AG20443 (cell line): ENCODE measurements at places on chromosomes 7 and 10.

DNA sequence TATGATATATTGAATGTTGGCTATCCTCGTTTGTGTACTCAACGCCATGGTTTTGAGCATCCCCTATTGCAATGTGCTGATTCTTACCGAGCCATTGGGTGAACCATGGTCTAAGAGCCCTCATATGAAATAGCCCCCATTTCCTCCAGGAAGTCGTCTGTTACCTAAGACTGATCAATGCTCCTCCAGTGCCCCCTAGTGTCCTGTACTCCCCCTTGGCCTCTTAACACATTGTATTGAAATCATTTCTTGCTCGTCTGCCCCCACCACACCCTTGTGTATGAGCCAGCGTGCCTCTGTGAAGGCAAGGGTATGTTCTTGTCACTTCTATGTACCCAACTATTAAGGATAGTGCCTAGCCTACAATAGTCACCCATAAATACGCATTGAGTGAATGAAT lies 11.2 kb upstream of the SLC35B4 start:
- peak; percentile 43 for DNase-seq

DNA sequence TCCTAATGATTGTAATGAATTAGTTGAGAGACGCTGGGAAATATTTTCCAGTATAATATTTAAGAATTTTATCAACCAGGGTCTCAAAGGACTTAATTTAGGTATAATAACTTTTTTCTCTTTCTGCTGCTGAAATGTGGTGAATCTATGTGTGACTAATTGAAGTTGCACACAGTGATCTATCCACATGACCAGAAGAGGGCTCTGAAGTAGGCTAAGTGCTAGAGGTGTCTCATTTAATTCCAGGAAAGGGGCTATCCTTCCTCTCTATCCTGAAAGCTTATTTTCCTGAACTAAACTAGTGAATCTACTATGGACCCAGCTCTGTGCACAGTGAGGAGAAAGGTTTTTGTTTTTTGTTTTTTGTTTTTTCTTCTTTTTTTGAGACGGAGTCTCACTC lies 294.4 kb upstream of the MYO3A start:
- DNase-seq, result no peak

- no peak for DNase-seq
These were observed 92.4 kb downstream of the TMEM106B start for GRCh38 chr7:12303495-12303894.

GRCh38 chr7:74479961-74480829 lies 26.5 kb downstream of the GTF2IRD1 start:
- DNase-seq, result peak; percentile 92

- DNase-seq, result no peak
These were observed 260.5 kb downstream of the PRPF18 start for GRCh38 chr10:13847201-13847631.

GRCh38 chr10:133420028-133420427 lies 4.4 kb downstream of the SPRN start:
- DNase-seq, result no peak

DNA sequence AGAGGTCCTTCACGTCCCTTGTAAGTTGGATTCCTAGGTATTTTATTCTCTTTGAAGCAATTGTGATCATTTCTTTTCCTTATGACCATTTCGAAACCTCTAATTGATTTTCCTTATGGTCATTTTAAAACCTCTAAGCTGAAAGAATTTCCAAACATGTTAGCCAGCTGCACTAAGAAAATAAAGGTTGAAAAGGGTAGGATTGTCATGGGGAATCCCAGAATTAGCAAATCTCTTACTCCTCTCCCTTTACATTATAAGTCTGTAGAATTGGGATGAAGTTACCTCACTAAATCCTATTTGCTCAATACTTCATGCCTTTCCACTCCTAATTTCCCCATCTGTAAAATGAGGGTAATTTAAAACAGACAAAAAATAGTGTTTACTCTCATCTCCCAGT lies 79.5 kb downstream of the FAM185A start:
- no peak for DNase-seq

GRCh38 chr10:62690703-62691102 lies 113.8 kb upstream of the ADO start:
- no peak for DNase-seq

- peak; percentile 92 for DNase-seq
These were observed at the start of gene PRKG1 for GRCh38 chr10:51074238-51075028. TSS of gene PRKG1 (plus strand) at chr10:51074487.

GRCh38 chr10:62727934-62728333 lies 76.6 kb upstream of the ADO start:
- DNase-seq, result no peak

DNA sequence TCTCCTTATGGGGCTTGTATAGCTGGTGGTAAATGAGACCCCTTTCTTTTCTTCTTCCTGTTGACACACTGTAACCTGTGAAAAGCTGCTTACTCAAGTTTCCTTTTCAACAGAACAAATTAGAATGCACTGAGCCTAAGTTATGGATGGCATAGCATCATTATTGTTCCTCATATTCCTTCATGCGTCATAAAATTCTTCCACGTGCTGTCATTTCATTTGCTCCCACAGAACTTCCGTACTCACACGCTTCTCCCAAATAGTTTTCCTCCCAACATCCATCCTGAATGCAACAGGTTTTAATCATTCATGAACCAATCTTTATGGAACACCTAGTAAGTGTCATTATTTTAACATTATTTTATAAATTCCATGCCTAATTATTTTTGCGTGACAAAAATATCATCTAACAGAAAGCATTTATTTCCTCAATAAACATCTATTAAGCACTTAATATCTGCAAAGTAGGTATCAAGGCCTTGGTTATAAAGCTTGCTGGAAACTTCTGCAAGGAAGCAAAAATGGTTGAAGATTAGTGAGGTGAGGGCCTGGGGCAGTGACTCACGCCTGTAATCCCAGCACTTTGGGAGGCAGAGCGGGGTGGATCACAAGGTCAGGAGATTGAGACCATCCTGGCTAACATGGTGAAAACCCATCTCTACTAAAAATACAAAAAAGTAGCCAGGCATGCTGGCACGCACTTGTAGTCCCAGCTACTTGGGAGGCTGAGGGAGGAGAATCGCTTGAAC lies 18.9 kb upstream of the SEPTIN7 start:
- no peak for DNase-seq

- no peak for DNase-seq
These were observed 68.4 kb downstream of the SLIT1 start for GRCh38 chr10:97117372-97117771.

DNA sequence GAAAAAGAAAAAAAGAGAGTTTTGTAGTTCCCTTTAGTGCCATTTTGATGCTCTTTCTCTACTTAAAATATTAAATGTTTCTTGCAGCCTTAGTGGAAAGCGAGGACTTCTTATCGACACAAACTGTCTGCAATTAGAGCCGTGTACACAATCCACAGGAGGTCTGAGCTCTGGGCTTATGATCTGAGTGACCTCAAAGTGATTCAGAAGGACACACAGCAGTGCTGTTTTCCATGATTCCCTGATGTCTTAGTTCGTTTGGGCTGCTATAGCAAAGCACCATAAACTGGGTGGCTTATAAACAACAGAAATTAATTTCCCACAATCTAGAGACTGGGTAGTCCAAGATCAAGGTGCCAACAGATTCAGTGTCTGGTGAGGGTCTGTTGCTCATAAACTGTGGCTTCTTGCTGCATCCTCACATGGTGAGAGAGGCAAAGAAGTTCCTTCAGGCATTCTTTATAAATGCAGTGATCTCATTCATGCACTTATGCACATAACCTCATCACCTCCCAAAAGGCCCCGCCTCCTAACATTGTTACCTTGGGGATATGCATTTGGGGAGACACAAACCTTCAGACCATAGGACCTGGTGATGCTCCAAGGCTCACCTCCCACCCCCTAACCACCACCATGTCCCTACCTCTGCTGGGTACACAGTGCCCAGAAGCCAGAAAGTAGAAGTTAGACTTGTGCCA lies 204.5 kb upstream of the GHITM start:
- no peak for DNase-seq

GRCh38 chr7:155071916-155072571 lies 1.9 kb downstream of the HTR5A start:
- no peak for DNase-seq
